Breast epithelium (tissue), 4 donors: ENCODE measurements at places on chromosomes 4 and X.

DNA sequence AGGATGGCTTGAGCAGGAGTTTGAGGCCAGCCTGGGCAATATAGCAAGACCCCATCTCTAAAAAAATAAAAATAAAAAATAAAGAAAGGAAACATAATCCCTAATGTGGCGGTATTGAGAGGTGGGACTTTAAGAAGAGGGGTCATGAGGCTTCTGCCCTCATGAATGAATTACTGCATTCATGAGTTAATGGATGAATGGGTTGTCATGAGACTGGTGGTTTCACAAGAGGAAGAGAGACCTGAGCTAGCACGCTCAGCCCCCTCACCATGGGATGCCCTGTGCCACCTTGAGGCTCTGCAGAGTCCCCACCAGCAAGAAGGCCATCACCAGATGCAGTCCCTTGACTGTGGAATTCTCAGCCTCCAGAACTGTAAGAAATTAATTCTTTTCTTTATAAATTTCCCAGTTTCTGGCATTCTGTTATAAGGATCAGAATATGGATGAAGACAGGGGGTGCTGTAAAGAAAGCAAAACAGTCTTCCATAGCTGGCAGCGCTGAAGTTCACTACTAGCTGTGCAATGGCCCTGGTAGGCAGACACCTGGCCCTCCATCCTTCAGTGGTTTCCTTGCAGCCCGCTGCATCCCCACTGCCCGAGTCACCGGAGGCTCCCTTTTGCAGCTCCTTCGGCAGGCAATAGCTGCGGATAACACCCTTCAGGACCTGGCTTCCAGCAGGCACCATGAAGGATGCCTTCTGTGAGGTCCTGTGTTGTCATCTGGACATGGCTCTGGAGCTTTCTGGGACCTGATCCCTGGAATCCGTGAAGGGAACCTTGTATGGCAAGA lies 44.8 kb upstream of the NSG1 start:
- DNase-seq, result no peak

GRCh38 chr4:18138076-18138665 lies 116.6 kb upstream of the LCORL start:
- DNase-seq, result no peak

DNA sequence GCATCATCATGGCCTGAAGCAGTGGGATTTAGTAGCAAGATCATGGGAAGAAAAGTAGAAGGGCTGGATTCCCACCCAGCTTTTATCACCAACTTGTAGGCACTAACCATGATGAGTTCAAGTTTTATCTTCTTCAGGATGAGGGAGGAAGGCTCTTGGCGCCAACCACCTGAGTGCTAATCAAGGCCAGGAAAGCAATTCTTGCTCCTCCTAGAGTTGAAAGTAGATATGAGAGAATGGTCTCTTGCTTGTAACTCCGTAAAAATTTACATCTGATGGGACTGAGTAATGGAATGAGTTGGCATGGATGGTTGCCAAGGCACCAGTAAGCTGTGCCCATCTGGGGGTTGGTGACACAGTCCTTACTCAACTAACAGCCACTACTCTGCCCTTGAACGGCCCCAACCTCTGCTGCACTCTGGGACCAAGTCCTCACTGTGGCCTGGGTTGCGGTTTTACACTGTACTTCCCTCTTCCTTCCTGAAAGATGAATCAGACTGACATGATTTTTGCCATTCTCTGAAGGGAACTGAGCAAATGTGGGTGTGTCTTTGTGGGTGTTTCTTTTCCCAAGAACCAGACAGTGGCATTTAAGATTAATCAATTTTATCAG lies 39.4 kb upstream of the NDP start:
- DNase-seq, result no peak

DNA sequence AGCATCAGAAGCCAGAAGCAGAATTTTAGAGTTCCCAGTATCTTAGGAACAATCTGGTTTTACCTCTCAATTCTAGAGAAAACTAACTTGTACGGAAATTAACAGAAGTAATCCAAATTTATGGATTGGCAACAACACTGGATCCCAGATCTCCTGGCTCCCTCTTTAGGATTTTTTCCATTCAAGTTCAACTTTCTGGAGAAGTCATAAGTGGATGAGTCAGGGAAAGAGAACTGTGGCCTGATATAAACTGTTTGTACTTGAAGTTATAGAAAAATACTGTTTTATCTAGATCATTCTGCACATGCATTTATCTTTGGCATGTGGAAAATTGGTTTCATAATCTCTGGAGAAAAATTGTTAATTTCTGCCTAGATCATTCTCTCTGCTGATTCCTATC lies 380.4 kb downstream of the PCDH7 start:
- DNase-seq, result no peak

DNA sequence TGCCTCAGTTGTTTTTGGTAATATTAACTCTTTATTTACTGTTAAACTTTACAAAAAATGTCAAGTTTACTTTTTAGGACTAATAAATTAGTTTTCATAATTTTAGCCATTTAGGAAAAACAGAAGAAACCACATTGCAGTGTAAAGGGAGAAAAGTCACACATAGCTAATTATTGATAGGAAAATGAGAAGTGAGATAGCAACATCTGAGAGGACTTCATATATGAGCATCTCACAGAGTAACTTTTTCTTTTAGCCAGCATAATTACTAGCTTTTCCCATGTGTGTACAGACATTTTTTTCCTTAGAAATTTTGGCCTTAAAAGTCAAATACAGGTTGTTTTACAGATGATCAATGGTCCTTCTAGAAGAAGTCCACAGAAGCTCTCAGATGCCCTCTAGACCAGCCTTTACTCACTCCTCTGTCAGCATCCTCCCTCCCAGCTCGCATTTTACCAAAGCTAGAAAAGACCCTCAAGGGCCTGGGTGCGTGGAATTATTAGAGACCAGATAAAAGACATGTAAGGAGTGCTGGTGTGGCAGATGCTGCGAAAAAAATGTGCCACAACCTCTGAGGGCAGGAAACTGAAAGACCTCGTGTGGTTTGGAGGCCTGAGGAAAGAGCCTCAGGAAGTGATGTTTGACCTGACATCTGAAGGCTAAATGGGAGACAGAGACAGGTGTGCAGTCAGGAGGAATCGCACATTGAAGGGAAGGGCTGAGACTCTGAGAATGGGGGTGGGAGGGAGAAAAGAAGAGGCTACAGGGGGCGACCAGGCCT lies 156.9 kb downstream of the CBR4 start:
- DNase-seq, result no peak

GRCh38 chrX:137067147-137067546 lies 33.4 kb upstream of the GPR101 start:
- DNase-seq, result no peak
